ENCODE measurements at places on chromosomes 13 and 19.

GRCh38 chr19:48271531-48272151 lies 1.8 kb downstream of the ZNF114 start:
- H3K36me3 ChIP-seq: no peaks in the 10 kb centered on the region
- DNase-seq: peak; percentile 22
- peaks cover 22% of the 10 kb centered on the region for H3K27me3 ChIP-seq
- no peak overlapping the region for H3K27ac ChIP-seq
- peak overlapping the region; percentile 82 for H3K4me3 ChIP-seq

DNA sequence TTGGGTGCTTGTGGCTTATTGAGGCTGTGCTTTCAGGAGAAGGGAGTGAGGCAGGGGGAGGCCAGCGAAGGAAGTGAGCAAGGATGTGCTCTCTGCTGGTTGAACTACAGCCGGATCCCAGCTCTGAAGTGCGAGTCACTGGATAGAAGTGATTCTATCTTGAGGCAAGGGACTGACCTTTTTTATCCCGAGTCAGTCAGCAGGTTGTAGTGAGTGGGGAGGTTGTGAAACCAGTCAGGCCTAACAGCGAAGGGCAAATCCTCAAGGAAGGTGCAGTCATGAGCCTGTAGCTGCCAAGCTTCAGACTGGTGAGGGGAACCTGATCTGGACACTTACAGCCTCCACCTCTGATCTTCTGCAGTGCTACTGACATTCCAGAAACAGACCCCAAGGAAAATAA lies 18.6 kb downstream of the SCEL start:
- no peak for DNase-seq
- no peak overlapping the region for H3K27ac ChIP-seq
- H3K4me3 ChIP-seq: no peak overlapping the region
- H3K36me3 ChIP-seq: no peaks in the 10 kb centered on the region
- H3K4me1 ChIP-seq: peaks cover 10% of the 10 kb centered on the region
- H3K27me3 ChIP-seq: no peaks in the 10 kb centered on the region

DNA sequence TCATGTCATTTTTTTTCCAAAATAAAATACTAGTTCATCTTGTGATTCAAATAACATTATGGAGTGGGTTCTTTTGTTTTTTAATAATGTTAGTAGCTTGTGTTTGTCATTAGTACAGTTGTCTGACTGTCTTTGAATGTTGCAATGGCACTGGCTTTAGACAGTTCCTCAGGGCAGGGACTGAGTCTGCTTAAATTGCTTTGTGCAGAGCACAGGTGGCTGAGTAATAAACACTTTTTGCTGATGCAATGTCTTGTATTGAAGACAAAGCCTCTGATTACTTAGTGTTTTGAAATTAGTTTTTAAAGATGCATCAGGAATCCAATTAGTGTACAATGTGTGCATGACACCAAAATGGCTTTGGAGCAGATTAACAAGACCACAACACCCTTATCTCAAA lies 88.7 kb upstream of the PCDH9 start:
- DNase-seq: no peak
- H3K36me3 ChIP-seq: no peaks in the 10 kb centered on the region
- H3K4me3 ChIP-seq: no peak overlapping the region
- H3K4me1 ChIP-seq: no peaks in the 10 kb centered on the region

DNA sequence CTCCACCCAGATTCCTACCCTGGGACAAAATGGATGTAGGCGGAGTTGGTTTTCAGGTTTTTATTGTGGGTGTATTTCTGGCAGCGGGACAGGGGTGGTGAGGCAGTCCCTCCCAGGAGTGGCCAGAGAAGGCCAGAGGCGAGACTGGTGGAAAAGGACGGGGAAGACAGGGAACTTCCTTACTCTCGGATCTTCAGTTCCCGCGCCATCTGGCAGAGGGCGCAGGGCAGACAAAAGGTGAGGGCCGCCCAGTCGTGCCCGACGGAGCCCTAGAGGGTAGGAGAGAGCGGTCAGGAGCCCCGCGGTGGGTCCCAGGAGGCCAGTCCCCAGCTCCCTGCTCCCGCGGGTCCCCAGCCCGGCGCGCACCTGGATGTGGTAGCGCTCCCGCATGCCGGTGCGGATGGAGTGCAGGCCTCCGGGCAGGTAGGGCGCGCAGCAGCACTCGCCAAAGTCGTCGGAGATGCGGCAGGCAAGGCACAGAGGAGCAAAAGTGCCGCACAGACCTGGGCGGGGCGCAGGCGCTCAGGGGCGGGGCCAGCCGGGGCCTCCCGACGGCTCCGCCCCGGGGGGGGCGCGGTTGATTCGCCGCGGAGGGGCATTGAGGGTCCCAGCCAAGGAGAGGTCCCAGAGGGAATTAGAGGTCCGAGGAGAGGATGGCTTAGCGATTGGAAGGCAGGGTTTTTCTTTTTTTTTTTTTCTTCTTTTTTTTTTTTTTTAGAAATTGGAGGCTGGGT lies 3.0 kb downstream of the CNFN start:
- DNase-seq: peak; percentile 78
- peaks cover 7% of the 10 kb centered on the region for H3K4me1 ChIP-seq
- peaks cover 48% of the 10 kb centered on the region for H3K27me3 ChIP-seq
- H3K4me3 ChIP-seq: peak overlapping the region; percentile 55
- H3K36me3 ChIP-seq: no peaks in the 10 kb centered on the region

DNA sequence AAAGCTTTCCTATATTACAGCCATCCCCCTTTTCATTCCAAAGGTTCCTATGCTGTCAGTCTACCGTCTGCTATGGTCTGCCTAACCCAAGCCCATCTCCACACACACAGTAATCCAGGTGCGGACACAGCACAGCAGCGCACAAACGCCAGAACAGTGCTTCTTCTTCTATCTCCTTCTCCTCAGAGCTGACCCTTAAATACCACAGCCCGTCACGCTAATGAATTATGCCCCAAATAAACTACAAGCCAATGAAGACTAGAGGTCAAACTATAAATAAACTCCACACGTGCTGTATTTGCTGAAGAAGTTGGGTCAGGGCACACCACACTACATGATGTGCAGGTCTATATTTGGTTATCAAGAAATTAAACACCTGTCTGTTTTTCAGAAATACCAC lies 71.8 kb downstream of the TBC1D4 start:
- no peaks in the 10 kb centered on the region for H3K4me1 ChIP-seq
- H3K27ac ChIP-seq: no peak overlapping the region
- peaks cover 5% of the 10 kb centered on the region for H3K27me3 ChIP-seq
- no peaks in the 10 kb centered on the region for H3K36me3 ChIP-seq
- no peak for DNase-seq
- H3K4me3 ChIP-seq: no peak overlapping the region

- H3K36me3 ChIP-seq: no peaks in the 10 kb centered on the region
- no peak overlapping the region for H3K4me3 ChIP-seq
- H3K27me3 ChIP-seq: no peaks in the 10 kb centered on the region
- H3K27ac ChIP-seq: no peak overlapping the region
- no peak for DNase-seq
- H3K4me1 ChIP-seq: no peaks in the 10 kb centered on the region
Measured at GRCh38 chr13:63595811-63596210, 2180.2 kb upstream of the PCDH20 start.

- DNase-seq: no peak
- peaks cover 2% of the 10 kb centered on the region for H3K36me3 ChIP-seq
- no peak overlapping the region for H3K27ac ChIP-seq
- no peaks in the 10 kb centered on the region for H3K4me1 ChIP-seq
- H3K4me3 ChIP-seq: no peak overlapping the region
Measured at GRCh38 chr19:33470686-33471085, 50.9 kb downstream of the PEPD start.

GRCh38 chr19:44530777-44531176 lies 1.3 kb upstream of the CEACAM20 start:
- H3K27ac ChIP-seq: no peak overlapping the region
- H3K36me3 ChIP-seq: peaks cover 3% of the 10 kb centered on the region
- DNase-seq: no peak
- H3K4me3 ChIP-seq: no peak overlapping the region
- no peaks in the 10 kb centered on the region for H3K4me1 ChIP-seq

- no peak for DNase-seq
- H3K27me3 ChIP-seq: no peaks in the 10 kb centered on the region
- H3K27ac ChIP-seq: no peak overlapping the region
Measured at GRCh38 chr13:50006426-50007135, 8.7 kb upstream of the KCNRG start.

- no peak for DNase-seq
- H3K36me3 ChIP-seq: peaks cover 30% of the 10 kb centered on the region
- no peak overlapping the region for H3K27ac ChIP-seq
- H3K4me3 ChIP-seq: no peak overlapping the region
Measured at GRCh38 chr19:45473682-45474605, 6.1 kb downstream of the FOSB start.

- no peak overlapping the region for H3K27ac ChIP-seq
- no peaks in the 10 kb centered on the region for H3K36me3 ChIP-seq
- no peak overlapping the region for H3K4me3 ChIP-seq
- no peak for DNase-seq
- no peaks in the 10 kb centered on the region for H3K4me1 ChIP-seq
Measured at GRCh38 chr13:59303433-59303832, 860.3 kb downstream of the DIAPH3 start.

DNA sequence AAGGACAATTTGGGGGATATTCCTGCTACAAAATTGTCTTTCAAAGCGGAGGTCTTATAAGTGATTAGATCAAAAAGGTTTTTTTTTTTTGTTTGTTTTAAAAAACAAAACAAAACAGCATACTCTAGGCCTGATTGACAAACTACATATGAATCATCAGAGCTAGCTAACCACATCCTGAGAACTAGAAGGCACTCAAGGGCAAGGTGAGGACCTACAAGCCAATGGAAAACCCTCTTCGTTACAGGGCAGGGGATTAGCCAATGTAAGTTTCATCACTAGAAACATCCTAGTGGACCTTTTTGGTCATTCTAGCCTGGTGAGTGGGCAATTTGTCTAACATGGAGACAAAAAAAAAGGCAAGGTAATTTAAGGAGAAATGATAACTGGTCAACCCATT lies 428.6 kb downstream of the RFC3 start:
- H3K36me3 ChIP-seq: no peaks in the 10 kb centered on the region
- DNase-seq: no peak
- H3K4me1 ChIP-seq: no peaks in the 10 kb centered on the region
- no peak overlapping the region for H3K4me3 ChIP-seq
- H3K27ac ChIP-seq: no peak overlapping the region
- no peaks in the 10 kb centered on the region for H3K27me3 ChIP-seq

DNA sequence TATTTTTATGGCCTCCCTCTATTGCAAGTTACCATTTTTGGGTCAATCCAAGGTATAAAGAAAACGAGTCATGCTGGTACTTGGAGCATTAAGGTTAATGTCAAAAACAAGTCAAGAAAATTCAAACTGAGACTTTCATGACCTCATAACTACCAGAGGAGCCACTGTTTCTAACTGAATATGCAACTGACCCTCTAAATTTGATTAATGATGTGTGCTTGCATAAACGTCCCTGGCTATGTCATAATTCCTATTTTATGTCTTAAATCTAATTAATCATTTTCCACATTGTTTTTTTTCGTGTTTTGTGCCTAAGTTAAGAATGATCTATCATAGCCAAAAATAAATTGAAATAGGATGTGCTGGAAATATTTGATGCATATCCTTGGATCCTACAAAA lies 396.7 kb upstream of the GPC6 start:
- H3K27me3 ChIP-seq: no peaks in the 10 kb centered on the region
- no peak overlapping the region for H3K27ac ChIP-seq
- H3K36me3 ChIP-seq: no peaks in the 10 kb centered on the region
- H3K4me1 ChIP-seq: no peaks in the 10 kb centered on the region
- no peak for DNase-seq

DNA sequence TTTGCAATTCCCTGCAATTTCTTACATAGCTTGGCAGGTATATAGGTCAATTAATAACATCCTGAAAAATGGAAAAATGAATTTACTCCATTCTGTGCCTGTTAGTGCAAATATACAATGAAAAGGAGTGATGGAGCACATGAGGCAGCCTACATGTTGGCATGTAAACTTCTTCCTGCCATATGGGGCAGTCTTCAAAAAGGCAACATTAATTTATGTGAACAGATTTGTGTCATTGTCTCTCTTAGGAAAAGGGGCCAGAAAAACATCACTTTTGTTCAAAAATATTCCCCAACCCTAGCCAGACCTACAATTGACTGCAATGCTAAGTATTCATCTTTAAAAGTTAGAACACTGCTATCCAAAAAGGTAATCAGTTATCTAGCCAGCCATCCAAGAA lies 332.2 kb downstream of the TBC1D4 start:
- no peaks in the 10 kb centered on the region for H3K4me1 ChIP-seq
- H3K27ac ChIP-seq: no peak overlapping the region
- no peak overlapping the region for H3K4me3 ChIP-seq
- peaks cover 1% of the 10 kb centered on the region for H3K36me3 ChIP-seq
- H3K27me3 ChIP-seq: peaks cover 8% of the 10 kb centered on the region

- no peaks in the 10 kb centered on the region for H3K36me3 ChIP-seq
- no peak overlapping the region for H3K27ac ChIP-seq
- no peak for DNase-seq
- H3K4me1 ChIP-seq: no peaks in the 10 kb centered on the region
- H3K4me3 ChIP-seq: no peak overlapping the region
Measured at GRCh38 chr13:36166046-36166445, 34.9 kb upstream of the DCLK1 start.

- peaks cover 22% of the 10 kb centered on the region for H3K27me3 ChIP-seq
- no peak overlapping the region for H3K4me3 ChIP-seq
- DNase-seq: no peak
- H3K4me1 ChIP-seq: peaks cover 7% of the 10 kb centered on the region
- H3K36me3 ChIP-seq: peaks cover 6% of the 10 kb centered on the region
Measured at GRCh38 chr19:35279985-35280821, 2.1 kb upstream of the HAMP start.

- H3K4me1 ChIP-seq: no peaks in the 10 kb centered on the region
- peaks cover 3% of the 10 kb centered on the region for H3K27me3 ChIP-seq
- H3K27ac ChIP-seq: no peak overlapping the region
- DNase-seq: no peak
- H3K36me3 ChIP-seq: no peaks in the 10 kb centered on the region
Measured at GRCh38 chr13:109719962-109720646, 66.3 kb downstream of the IRS2 start.

DNA sequence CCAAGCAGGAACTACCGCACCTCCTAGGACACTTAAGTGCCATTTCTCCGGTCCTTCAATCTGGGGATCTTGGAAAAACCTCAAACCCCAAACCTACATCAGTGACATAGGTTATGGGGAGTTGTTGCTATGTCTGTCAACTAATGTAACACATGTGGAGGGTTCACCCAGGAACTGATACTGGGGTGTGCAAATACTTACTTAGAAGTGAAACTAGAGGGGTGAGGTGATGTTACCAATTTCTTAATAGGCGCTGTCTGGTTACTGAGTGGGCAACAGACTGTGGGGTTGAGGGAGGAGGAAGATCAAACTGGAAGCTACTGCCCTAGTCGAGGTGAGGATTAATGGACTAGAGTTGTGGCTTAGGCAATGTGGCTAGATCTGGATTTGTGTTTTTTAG lies 1.9 kb downstream of the ZNF586 start:
- peaks cover 70% of the 10 kb centered on the region for H3K36me3 ChIP-seq
- DNase-seq: no peak
- H3K4me1 ChIP-seq: peaks cover 43% of the 10 kb centered on the region
- peak overlapping the region; percentile 34 for H3K4me3 ChIP-seq
- H3K27ac ChIP-seq: no peak overlapping the region

GRCh38 chr13:107531816-107532215 lies 683.5 kb downstream of the LIG4 start:
- H3K4me3 ChIP-seq: no peak overlapping the region
- no peaks in the 10 kb centered on the region for H3K4me1 ChIP-seq
- no peak overlapping the region for H3K27ac ChIP-seq

- H3K4me3 ChIP-seq: no peak overlapping the region
- no peak for DNase-seq
- H3K4me1 ChIP-seq: no peaks in the 10 kb centered on the region
Measured at GRCh38 chr13:93976528-93976927, 503.0 kb downstream of the DCT start.

GRCh38 chr19:10412257-10412977 lies 7.9 kb upstream of the PDE4A start:
- H3K27me3 ChIP-seq: peaks cover 6% of the 10 kb centered on the region
- no peak for DNase-seq
- H3K4me1 ChIP-seq: peaks cover 79% of the 10 kb centered on the region
- peak overlapping the region; percentile 80 for H3K27ac ChIP-seq
- peaks cover 3% of the 10 kb centered on the region for H3K36me3 ChIP-seq
